ENCODE measurements at places on chromosomes 2 and 18.

DNA sequence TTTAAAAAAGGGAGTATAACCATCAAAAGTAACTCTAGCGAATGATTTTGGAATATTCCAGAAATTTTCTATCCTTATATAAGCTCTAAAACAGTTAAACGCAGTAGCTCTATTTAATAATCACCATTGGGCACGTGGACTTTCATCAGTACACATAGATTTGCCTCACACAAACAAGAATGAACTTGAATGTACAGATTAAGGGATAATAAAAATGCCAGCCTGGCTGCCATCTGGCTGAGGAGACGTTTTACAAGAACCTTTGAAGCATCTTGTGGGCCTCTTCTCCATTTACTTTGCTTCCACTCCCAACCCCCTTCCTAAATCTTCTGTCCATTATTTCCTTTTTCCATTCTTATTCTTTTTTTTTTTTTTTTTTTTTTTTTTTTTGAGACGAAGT lies 47.2 kb downstream of the AGAP1 start:
- no peak for DNase-seq

DNA sequence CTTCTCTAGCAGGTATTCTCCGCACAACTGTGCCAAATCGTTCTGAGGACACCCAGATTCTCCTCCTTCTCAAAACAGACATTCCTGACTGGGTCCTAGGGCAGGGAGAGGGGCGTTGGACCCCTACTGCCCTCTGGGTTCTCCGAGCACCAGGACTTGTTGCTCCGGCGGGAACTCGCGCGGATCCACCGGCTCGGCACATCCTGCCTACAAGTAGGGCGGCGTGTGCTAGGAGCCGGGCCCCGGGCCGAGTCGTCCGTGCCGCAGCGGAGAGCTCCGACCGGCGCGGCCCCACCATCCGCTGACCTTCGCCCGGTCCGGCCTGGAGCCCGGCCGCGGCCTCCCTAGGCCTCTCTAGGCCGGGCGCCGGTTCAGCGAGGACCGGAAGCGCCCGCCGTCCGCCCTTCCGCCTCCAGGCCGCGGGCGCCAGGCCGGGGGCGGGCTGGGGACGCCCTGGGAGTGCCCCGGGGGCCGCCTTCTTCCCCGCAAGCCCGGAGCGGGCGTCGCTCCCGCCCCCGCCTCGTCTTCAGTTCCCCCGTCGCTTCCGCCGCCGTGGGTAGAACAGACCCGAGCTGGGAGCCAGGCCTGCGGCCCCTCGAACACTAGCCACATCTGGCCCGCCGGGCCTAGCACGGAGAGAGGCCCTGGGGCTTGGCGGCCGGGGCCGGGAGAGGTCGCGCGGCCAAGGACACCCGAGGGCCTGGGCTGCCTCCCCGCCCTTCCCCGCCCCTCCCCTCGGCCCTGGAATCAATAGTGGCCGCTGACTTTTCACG lies 7.6 kb upstream of the ONECUT2 start:
- DNase-seq: no peak

GRCh38 chr2:121502246-121502645 lies 28.4 kb upstream of the RNU4ATAC start:
- DNase-seq: no peak

- no peak for DNase-seq
Observed at GRCh38 chr2:55371376-55371775, 48.3 kb downstream of the CCDC88A start.

GRCh38 chr2:86045541-86045940 lies 60.1 kb downstream of the POLR1A start:
- no peak for DNase-seq

DNA sequence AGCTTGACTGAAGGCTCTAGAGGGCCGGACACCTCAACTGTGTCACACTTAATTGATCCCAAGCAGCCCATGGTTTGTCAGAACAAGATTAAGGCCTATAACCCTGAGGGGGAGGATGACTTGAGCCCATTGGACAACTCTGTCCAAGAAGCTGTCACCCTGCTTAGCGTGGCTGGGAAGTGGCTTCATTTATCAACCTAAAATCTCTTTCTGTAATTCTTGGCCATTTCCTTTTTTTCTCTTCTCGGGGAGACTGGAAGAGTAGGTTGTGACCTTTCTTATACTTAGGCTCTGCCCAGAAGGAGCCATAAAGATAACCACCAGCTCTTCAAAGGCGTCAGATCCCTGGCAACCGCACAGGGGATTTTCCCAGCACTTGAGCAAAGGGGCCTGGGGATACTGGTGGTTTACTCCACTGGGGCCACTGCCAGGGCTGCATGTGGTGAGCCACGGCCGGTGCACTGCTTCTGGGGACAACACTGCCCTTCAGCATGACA lies 265.5 kb downstream of the CYRIA start:
- no peak for DNase-seq

GRCh38 chr2:46909771-46910419 lies 5.7 kb downstream of the MCFD2 start:
- no peak for DNase-seq

- no peak for DNase-seq
Observed at GRCh38 chr2:183214680-183215079, 90.4 kb downstream of the NUP35 start.

- no peak for DNase-seq
Observed at GRCh38 chr2:192265751-192266150, 71.0 kb upstream of the TMEFF2 start.

DNA sequence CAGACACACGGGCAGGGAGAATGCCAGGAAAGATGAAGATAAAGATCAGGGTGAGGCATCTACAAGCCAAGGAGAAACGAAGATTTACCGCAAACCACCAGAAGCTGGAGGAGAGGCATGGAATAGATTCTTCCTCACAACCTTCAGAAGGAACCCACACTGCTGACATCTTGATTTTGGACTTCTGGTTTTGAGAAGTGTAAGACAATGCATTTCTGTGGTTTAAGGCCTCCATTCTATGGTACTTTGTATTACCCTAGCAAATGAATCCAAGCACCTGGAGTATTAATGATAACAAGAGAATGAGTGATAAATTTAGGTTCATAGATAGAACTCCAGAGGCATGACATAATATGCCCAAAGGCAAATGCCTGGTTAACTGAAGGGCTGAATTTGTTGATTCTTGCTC lies 11.8 kb upstream of the FN1 start:
- no peak for DNase-seq

GRCh38 chr18:8982416-8983183 lies 119.9 kb upstream of the NDUFV2 start:
- DNase-seq: no peak

DNA sequence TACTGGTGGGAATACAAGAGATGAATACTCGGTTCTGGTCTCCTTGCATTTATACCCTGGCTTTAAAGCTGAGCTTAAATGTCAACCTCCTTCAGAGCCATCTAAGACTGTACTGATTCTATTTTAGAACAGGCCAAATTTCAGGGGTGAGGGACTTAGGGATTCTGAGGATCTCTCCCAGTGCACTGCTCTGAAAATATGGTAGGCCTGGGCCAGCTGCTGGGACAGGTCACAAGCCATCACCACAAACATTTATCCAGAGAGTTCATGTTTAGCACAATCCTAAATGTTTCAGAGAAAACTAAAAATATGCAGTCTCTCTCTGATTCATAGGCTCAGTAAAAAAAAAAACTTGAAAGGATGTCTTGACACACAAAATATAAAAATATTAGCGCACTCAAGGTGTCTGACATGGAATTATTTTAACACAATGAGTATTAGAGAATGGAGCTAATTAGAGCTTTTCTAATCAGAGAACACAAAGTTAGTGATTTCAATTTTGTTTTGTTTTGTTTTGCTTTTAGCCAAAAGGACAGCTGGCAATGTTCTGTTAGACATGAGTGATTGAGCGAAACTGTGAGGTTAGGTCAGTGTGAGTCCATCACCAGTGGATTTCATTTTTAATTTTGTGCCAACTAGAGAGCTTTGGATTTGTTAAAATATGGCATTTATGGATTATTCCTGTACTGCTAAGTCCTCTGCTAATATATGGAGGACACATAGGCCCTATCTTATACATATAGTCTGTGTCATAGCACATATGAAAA lies 38.8 kb downstream of the MFSD6 start:
- no peak for DNase-seq

DNA sequence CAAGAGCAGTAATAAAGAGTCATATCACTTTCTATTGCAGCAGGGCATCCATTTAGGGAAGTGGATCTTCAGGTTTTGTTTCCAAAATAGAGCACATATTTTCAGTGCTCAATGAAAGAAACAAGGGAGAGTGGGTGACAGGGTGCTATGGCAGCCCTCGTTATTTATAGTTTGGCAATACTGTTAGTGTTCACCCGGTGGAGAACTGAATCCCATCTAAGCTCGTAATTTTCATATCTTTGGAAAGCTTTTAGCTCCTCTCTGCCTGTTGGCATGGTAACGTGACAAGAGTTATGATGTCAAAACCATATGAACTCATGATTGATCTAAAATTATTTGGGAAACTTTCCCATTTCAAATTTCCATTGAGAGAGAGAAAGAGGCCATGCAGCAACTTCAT lies 331.9 kb downstream of the LRRTM1 start:
- DNase-seq: no peak

DNA sequence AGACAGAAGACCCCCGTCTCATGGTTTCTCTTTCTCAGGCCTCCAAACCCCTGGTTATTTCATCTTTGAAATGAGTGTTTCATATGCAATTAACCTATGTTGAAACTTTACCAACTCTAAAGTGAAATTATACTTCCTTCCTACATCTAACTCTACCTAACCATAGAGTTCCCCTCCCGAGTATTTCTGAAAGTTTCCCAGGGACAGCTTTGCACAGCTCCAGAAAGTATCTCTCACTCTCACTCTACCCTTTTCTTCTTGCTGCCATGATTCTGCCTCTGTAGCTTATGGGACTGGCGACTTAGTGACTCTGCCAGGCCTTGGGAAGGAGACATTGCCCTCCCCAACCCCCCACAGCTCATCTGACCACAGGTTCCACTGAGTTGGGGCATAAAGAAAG lies 107.9 kb downstream of the B3GNT2 start:
- no peak for DNase-seq

DNA sequence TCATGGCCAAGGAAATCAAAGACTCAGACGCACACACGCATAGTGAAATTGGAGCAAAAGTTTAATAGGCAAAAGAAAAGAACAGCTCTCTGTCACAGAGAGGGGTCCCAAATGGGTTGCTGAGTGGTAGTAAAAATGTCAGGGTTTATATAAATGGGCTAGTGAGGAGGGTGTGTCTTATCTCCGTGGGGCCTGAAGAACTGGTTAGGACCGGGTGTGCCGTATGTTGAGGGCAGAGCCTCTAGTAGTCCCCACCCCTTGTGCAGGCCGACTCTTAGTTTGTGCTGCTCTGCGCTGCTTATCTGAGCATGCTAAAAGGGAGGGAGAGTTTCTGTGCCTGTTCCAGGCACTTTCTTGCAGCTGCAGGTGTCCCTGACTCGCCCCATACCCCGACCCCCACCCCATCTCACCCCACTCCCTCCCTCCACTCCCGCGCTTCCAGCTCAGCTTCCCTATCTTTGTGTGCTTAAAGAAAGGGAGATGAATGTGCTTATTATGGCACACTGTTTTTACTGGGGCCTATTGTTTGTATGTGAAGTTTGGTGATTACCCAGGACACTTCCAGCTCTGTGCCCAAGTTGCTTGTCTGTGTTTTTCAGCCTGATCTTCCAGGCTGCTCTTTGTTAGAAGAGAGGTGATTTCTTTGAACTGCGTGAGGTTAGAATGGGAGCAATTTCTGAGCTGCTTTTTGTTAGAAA lies 167.4 kb downstream of the SPAG16 start:
- DNase-seq: no peak

DNA sequence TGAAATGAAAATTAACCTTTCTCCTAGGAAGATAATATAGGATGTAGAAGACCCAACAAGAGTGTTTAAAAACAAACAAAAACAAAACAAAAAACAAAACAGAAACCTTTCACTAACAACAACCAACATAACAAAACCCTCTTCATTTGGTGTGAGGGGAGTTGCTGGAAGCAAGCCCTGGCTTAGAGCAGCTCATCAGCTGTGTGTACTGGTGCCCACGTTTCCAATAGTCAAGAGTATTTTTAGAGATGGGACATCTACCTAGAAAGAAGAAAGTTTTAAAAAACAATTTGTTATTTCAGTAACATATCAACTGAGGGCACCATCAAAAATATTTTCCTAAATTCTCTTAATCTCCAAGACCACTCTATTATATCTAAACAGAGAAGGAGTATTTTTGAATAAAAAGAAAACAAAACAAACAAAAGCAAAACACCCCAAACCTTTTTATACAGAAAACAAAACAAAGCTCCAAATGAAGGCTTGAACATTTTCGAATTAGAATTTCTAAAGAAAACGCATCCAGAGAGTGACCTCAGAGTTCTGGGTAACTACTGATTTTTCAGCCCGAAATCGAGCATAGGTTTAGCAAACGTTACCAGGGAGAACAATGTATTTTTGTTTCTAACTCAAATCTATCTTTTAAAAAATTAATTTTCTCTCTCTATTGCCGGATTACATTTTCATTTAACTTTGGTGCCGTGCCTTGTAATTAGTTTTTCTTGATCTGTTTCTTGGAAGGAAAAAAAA lies 134.6 kb downstream of the INSIG2 start:
- DNase-seq: no peak

- no peak for DNase-seq
Observed at GRCh38 chr2:205216580-205216979, 465.7 kb upstream of the NRP2 start.

DNA sequence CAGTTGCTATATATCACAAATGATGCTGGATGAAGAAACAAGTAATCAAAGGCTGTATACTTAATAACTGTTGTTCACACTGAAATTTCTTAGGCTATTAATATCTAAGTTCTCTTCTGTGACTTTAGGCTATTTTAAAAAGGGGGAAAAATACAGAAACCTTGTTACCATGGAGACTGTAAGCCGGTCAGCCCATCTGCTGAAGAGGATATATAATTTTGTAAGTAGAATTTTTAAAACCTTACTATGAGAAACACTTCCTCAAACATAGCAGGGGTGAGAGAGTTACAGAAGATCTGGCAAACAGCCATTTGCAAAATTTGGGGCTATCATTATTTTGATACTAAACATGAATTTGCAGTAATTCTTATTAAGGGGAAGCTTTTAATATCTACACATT lies 27.8 kb downstream of the CACNB4 start:
- DNase-seq: no peak

- DNase-seq: no peak
Observed at GRCh38 chr2:100527440-100528015, 35.3 kb upstream of the PDCL3 start.

DNA sequence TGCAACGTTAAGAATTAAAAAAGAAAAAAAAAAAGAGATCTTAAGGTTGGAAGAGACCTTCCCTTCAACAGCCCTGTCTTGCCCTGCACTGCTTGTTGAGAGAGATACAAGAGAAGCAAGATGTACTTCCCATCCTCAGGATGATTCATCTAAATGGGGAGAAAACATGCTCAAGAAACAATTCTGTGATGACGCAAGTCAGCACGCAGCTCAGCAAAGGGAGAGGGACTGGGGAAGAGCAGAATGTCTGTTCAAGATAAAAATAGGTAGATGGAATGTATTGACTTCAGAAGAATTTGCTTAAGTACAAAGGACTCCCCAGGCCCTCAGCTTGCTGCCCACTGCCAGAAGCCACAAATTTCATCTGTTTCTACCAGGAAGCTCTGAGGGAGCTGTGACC lies 198.2 kb upstream of the SPRED2 start:
- DNase-seq: no peak

- DNase-seq: no peak
Observed at GRCh38 chr2:135607561-135607960, 76.3 kb downstream of the R3HDM1 start.

Data from hypothalamus (tissue), 51 donors.